ELR (cell line): ENCODE measurements at places on chromosomes 7 and 10.

GRCh38 chr10:3760083-3760482 is 24.9 kb downstream of the KLF6 start:
- DNase-seq: no peak

DNA sequence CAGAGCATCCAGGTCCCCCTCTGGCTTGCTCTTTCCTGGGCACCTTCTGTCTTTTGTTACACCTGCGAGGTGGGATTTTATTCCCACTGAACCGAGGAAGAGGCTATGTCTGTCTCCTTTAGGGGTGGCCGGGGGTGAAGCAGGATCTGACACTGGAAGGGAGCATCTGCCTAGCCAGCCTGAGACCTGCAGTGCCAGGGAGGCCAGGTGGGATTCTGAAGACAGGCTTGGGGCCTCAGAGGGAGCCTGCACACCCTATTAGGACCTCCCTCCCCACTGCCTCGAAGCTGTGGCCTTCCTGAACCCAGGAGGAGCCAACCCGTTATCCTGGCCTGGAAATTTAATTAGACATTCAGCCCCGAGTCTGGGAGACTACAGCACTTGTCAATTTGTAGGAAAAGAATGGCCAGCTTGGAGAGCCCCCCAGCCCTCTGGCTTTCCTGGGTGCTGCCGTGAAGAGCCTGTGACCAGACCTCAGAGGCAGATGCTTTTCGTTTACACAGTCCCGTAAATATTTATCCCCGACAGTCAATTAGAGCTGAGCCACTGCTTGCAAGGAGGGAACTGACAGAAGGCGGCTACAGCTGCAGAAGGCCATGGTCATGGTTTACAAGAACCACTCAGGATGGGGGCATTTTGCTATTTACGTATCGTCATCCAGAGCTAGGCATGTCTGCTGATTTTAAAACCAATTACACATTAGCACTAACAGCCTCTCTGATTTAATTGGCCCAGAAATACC is 19.7 kb downstream of the CHAT start:
- DNase-seq: no peak

GRCh38 chr10:7625009-7625408 is 41.8 kb downstream of the ITIH5 start:
- no peak for DNase-seq

DNA sequence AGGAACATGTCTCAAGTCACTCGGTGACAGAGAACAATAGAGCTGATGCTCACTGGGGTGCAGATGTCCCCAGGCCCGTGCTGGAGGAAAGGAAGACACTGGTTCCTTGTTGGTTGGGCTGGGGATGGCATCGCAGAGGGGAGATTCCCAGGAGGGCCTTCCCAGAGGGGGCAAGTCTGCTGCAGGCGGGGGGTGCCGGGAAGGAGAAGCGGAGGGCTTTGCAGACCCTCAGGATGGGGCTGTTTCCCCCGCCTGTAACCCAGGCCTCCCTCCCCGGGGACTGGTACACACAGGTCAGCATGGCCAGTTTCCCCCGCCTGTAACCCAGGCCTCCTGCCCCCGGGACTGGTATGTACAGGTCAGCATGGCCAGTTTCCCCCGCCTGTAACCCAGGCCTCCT is 283.8 kb downstream of the DNAJB6 start:
- no peak for DNase-seq

- DNase-seq: no peak
Observed at GRCh38 chr7:123131140-123131539, 68.6 kb downstream of the SLC13A1 start.

- DNase-seq: no peak
Observed at GRCh38 chr10:124105594-124105993, 12.2 kb upstream of the CHST15 start.

DNA sequence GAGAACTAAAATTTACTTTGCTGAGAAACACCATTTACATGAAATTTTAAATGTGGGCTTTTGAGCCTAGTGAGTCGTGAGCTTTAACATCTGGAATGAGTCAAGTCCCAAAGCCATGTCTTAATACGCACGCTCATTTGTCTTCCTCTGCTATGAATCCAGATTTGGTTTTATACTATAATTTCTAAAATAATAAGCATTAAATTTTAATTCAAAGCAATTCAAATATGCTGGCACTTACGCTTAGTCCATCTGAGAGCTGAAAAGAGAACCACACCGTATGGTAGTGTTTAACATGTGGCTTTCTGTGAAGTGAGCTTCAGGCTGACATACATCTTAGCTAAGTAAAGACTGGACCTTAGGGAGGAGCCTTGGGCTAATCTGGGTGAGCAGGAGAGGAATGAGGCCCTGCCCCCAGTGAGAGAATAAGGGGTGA is 52.2 kb downstream of the CUBN start:
- peak; percentile 53 for DNase-seq

DNA sequence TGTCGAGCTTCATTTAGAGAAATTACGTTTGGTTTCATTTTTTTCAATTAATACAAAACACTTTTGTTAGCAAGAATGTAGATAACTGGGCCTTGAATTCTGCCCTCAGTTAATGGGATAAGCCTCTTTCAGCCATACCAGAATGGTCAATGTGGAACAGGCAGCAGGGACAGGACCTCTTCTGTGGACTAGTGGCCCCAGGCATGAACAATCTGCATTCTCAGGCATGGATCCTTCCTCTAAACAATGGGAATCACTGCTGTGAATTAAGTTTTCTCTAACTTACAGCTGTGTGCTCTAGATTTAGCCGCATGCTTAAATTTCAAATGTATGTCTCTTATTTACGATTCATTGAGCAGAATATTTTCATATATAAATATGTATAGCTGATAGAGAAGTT is 237.7 kb upstream of the PRKCQ start:
- no peak for DNase-seq

DNA sequence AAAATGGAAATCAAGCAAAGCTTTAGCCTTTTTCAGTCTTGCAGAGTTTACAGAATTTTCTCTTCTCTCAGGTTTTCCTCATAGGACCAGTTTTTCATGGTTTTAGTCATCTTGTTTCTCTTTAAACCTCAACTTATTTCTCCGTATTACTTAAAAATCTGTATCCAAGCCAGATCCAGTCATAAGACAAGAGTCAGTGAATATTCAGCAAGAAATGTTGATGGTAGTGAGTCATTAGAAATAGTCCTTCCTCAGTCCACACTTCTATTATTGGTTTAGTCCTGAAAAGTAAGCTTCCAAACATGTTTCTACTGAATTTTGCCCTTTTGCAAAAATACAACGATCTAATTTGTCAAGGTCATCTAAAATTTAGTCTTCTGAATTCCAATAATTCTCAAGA is 107.0 kb downstream of the VIM start:
- DNase-seq: peak; percentile 84

DNA sequence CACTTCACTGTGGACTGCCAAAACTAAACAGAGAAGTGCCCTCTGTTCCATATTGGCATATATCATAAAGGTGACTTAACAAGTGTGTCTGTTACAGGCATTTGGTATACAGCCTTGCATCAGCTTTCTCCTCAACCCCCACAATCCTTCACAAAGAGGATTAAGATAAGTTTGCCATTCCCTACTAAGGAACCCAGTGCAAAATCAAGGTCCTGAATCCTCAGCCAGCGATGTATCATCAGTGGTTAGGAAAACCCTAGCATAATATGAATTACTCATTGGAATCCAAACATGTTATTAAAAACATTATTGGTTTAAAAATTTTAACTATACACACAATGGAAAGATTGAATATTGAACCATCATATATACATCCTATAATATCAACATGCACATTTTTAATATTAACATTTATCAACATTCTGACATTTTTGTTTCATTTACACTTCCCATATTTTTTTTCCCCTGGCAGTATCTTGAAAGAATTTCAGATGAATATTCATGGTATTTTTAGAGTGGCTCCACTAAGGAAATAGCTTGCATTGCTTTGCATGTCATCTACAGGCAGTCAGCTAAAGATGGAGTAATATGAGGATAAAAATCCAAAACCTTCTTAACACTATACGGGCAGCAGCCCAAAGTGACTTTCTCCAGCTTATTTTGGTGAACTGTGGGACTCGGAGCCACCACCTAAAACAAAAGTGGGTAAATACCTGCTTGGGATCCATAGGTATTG is 215.6 kb upstream of the CHRM2 start:
- peak; percentile 11 for DNase-seq

DNA sequence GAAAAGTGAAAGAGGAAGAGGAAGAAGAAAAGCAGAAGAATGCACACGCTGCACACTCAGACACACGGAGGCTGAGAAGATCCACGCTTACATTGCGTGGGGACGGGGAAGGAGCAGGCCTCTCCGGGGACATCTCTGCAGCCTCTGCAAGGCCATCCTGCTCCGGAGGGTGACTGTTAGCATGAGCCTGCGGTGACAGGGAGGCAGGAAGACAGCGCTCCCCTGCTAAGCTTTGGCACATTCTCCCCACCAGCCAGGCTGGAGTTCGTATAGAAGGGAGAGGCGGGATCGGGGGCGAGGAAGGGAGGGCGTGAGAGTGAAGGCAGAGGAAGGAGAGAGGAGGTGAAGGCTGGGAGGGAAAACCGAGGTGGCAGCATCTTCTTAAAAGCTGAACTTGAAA is 366.0 kb upstream of the SHH start:
- DNase-seq: no peak

DNA sequence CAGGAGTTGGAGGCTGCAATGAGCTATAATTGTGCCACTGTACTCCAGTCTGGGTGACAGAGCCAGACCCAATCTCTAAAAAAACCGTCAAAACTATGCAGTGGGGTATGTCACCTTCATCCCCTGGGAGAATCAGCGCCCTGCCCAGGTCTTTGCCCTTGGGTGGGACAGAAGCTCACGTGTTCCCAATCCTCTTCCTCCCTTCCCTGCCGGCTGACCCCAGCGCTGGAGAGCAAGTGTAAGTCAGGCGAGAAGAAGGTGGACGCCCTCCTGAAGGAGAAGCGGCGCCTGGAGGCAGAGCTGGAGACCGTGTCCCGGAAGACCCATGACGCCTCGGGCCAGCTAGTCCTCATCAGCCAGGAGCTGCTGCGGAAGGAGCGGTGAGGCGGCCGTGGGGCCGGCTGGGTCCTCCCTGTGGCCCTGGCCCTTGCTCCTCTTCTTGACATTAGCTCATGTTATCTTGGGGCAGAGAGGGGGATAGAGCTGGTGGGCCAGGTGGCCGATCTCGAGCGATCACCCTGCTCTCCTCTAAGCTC is 64.8 kb upstream of the GTF2IRD1 start:
- DNase-seq: no peak

- no peak for DNase-seq
Observed at GRCh38 chr7:37686556-37687345, 3.2 kb downstream of the GPR141 start.

DNA sequence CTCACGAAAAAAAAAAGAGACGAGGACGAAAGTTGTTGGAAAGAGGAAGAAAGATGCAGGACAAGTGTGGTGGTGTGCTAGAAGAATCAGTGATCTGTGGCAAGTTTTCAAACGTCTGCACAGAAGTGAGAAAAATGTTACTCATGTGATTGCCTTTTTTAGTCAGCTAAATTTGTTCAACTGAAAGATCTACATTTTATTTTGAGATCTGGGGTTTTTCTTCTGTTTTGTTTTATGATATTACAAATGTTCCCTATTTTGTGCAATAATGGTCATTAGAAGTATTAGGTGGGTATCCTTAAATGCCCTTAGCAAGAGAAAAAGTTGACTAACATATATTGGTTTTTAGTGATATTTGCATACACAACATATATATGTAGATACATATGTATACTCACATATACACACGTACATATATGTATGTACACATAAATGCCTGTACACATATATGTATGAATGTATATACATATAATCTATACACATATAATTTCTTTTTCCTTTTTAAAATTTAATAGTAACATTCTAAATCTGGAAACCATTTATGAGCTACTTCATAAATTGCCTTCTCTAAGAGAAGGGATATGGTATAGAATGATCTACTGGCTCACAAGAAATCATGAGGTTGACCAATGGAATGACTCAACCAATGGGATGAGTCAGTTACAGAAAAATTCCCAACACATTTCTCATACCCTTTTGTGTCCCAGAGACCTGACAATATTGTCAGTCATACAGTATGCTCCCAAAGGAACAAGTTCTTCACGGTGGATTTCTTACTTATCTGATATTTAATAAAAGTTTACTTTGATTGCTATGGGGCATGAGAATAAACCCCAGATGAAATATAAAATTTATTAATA is 38.4 kb downstream of the SLC39A12 start:
- DNase-seq: peak; percentile 92

- no peak for DNase-seq
Observed at GRCh38 chr10:103111031-103111917, 81.8 kb downstream of the NT5C2 start.

DNA sequence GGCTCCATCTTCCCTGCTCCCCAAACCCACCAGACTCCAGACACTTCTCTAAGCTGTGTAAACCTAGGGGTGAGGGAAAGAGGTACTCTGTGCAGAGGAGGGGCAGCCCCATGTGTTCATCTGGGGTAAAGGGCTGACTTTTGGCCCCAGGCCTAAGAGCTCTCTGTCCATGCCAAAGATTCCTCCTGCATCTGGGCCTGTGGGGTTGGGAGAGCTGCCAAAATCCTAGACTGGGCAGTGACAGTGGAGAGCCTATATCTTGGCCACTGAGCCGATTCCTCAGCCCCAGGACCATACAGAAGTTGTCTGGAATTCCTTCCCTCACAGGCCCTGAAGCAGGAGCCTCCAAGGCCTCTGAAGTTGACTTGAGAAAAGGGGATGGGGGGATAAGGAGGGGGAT is 25.3 kb upstream of the LEP start:
- no peak for DNase-seq

GRCh38 chr7:121352323-121352722 is 23.5 kb downstream of the WNT16 start:
- DNase-seq: no peak

GRCh38 chr10:91799612-91799975 is 1.4 kb downstream of the TNKS2 start:
- DNase-seq: peak; percentile 73

DNA sequence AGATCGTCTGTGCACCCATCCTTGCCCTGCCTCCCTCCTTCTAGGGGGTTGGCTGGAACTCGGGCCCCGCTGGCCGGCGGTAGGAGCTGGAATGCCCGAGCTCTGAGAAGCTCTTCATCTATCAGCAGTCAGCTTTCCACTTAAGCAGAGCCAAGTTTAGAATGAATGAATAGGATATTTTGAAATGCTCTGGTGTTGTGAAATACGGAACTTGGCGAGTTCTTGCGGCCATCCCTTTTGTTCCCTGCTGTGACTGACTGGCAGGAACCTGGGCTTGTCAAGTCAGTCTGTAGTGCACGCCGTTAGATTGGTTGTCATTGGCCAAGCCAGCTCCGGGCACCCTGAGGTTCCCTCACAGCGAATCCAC is 33.3 kb downstream of the FOXK1 start:
- DNase-seq: no peak

DNA sequence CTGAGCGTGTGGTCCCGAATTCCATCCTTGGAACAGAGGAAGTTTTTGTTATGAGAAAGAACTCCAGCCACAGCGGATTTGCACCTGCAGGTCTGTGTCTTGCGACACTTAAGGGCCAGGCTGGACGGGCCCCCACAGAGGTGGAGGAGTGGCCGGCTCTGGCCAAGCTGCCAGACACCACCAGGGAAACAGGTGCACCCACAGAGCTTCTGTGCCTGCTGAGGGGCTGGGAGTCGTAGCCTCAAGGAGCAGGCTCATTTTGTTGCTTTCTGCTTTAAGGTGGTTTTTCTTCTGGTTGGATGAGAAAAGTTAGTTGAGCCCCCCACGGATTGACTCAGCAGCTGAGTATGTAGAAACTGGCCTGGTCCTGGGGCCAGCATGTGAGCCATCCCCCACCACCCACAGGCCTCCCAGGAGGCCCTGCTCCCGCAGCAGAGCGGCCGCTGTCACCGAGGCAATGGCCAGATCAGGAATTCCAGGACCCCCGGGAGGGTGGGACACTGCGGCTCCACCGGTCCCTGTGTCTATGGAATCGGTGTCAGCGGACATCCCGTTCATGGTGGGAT is 41.9 kb downstream of the NKX6-2 start:
- no peak for DNase-seq
